ENCODE measurements at places on chromosomes 4 and X. TPM values are rescaled to one million over a fixed set of nuclear protein-coding genes. Genes with fewer than 3 reads are reported as not detected.

Gene C4orf51
- not detected for total RNA-seq

- DNase-seq, result no peak
These were observed 113.0 kb downstream of the PCDH7 start for GRCh38 chr4:30833206-30833605.

- no peak for DNase-seq
These were observed 93.3 kb downstream of the PRDM5 start for GRCh38 chr4:120829113-120829831.

GRCh38 chr4:148007792-148008191, 275.9 kb downstream of the ARHGAP10 start:
- no peak for DNase-seq

Data from colonic mucosa (tissue), 4 donors.